ENCODE measurements at places on chromosomes 4 and X. TPM values are rescaled to one million over a fixed set of nuclear protein-coding genes. Genes with fewer than 3 reads are reported as not detected.

The SORBS2 gene
- 0.66 TPM for total RNA-seq

The RXFP1 gene
- not detected for total RNA-seq

The SMIM10L2A gene
- total RNA-seq, result not detected

The SMIM31 gene
- total RNA-seq, result not detected

The SOX3 gene
- not detected for total RNA-seq

GRCh38 chr4:3700223-3700622 is 66.0 kb upstream of the ADRA2C start:
- DNase-seq, result no peak

DNA sequence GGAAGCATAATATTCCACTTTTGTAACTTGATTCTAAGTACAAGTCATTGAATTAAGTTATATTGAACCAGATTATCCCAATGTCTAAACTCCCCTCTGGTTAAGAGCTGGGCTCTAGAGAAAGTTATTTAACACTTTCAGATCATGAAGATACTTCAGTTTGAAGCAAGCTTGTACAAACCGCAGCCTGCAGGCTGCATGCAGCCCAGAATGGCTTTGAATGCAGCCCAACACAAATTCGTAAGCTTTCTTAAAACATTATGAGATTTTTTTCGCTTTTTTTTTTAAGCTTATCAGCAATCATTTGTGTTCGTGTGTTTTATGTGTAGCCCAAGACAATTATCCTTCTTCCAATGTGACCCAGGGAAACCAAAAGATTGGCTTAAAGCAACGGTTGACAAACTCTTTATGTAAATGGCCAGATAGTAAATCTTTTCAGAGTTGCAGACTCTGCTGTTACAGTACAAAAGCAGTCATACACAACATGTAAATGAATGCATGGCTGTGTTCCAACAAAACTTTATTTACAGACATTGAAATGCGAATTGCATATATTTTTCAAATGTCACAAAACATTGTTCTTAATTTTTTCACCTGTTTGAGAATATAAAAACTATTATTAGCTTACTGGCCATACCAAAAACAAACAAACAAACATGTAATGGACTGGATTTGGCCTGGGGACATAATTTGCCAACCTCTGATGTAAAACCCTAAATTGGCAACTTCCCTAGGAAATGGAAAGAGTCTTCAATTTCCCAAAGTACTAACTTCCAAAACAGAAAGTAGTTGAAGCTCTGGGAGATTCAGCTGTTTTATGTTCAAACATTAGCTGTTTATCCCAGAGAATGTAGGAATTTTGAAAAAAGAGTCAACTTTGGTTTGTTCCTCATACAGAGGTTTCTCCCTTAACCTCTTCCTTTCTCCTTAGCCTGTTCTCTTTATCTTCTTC is 201.1 kb upstream of the MBNL3 start:
- DNase-seq, result no peak

- no peak for DNase-seq
Measured at GRCh38 chr4:47661741-47662140, 176.1 kb downstream of the CORIN start.

DNA sequence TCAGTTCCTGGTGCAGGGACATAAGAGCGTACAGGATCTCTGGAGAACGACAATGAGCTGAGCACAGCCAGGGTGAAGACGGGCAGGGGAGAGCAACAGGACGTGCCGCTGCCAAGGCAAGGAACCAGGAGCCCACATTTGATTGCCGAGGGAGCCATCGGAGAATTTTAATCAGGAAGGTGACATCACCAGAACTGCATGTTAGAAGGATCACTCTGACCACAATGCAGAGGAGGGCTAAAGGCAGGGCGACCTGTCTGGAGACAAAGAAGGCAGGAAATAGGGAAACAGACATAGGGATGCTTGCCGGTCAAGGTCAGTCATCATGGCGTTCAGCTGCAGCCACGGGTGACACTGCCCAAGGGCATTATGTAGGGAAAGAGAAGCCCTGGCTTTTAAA is 81.4 kb downstream of the RBM47 start:
- DNase-seq, result peak; percentile 40

DNA sequence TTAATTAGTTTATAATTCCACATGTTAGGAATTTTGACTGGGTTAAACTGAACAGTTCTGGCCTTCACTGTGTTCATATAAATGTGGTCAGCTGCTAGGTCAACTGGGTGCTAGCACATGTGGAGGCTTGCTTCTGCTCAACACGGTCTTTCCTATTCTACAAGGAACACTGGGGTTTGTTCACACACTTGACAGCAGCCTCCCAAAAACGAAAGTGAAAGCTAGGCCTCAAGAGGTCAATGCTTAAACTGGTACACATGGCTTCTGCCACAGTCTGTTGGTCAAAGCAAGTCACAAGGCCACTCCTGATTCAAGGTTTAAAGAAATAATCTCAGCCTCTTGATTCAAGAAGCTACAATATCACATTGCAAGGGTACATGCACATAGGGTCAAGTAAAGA is 126.5 kb downstream of the QDPR start:
- peak; percentile 19 for DNase-seq

DNA sequence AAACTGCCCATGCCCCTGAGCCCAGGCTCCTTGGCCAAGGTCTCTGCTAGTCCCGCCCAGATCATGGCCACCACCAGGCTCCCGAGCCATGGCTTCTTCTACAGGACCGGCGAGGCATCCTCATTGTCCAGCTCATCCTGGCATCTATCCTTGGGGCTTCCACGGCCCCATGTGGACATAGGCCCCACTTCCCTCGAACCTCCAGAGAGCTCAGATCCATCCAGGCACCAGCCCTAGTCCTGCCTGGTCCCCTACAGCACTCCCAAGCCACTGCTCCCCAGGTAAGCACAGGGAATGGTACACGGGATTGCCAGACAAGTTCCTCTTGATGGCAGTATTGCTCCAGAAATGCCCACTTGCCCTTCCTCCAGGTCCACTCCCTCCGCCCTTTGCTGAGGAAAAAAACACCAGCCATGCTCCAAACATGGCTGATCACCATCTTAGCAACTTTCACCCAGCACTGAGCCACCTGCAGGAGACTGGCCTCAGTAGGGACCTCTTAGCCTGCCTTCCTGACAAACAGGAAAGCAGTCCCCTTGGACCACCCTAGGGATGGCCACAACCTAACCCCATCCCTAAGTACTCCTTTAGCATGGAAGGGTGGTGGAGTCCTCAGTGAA is 272.1 kb upstream of the AGTR2 start:
- DNase-seq, result no peak

DNA sequence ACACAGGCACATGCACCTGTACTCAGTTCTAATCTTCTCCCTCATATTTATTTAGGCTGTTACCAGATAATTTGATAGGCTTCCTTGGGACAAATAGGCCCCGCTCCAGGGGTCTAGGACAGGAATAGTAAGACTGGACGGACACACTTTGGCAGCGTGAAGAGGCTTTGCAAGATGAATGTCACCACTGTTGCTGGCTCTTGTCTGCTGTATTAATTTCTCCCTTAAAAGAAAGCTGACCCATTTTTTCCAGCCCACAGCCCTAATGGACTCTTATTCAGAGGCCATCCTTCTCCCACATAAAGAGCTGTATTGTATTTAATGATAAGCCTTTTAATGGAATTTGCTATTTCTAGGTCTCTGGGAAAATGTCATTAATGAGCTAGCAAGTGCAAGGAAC is 18.0 kb downstream of the FAM184B start:
- DNase-seq, result no peak
